COLO829 (cell line): ENCODE measurements at places on chromosomes 11 and 22.

- DNase-seq = no peak
Measured at GRCh38 chr11:28528217-28528616, 420.0 kb downstream of the METTL15 start.

GRCh38 chr11:73117071-73117470 lies 25.0 kb downstream of the FCHSD2 start:
- no peak for DNase-seq

DNA sequence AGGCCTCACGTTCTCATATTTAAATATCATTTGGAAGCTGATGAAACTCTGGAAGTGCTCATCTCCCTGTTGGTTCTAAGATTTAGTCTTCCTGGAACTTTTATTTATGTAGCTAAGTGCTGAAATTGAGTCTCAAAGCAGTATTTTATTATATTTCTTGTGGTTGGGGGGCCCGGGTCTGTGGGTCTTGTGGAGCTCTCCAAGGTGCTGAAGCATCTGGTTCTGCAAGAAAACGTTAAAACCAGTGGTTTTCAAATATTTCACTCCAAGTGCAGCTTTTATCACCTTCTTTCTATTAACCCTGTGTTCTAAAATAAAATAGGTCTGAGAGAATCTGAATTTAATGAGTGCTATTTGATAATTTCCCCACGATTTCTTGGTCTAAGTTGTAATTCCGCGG lies 1404.8 kb downstream of the TBC1D22A start:
- DNase-seq = no peak

GRCh38 chr11:65968600-65969482 lies 7.3 kb downstream of the SART1 start:
- no peak for DNase-seq

DNA sequence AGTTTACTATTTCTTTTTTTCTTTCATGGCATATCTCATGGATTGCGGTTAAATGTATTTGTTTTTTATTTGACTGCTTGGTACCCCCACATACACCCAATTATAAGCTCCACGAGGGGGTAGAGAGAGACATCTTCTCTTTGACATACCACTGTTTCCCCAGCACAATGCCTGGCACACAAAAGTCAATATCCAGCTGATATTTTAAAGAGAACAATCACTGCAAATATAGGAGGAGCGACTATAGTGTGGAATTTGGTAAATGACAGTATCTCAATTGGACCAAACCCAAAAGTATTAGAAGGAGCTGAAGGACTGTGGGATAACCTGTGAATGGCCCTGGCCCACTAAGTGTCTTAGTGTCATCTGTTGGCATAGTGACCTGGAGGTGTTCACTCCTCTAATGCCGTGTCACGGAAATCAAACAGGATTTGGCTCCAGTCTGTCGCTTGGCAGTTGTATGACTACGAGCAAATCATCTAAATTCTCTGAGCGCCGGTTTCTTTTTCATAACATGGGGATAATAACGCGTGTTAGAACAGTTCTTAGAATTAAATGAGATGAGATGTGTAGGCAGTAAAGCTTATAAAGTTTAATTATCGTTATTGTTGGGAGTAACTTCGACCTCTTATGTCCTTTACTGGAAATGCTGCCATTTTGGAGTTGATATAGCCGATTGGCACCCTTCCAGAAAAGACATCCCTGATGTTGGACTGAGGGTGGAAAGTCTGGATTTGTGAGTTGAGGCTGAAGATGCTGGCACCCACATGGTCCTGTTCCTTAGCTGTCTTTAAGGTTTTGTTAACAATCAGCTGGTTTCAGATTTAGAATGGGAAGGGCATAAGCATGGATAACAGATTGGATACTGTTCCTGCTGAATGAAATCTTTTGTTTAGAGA lies 144.5 kb downstream of the DBX1 start:
- DNase-seq = no peak

DNA sequence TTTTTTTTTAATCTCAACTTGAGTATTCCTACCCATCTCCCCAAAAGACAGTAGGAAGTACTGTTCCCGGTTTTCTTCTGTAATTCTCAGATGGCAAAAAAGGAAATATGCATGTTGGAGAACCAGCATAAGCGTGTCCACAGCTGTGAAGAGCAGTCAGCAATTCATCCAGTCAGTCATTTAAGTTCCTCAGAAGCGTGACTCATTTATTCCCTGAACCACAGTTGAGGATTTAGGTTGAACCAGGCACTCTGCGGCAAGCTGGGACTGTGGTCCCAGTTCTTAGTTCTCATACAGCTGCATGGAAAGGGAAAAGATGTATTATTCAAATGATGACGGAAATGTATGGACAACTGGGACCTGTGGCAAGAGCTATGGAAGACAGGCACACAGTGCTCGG lies 61.0 kb upstream of the MYO18B start:
- DNase-seq = no peak

DNA sequence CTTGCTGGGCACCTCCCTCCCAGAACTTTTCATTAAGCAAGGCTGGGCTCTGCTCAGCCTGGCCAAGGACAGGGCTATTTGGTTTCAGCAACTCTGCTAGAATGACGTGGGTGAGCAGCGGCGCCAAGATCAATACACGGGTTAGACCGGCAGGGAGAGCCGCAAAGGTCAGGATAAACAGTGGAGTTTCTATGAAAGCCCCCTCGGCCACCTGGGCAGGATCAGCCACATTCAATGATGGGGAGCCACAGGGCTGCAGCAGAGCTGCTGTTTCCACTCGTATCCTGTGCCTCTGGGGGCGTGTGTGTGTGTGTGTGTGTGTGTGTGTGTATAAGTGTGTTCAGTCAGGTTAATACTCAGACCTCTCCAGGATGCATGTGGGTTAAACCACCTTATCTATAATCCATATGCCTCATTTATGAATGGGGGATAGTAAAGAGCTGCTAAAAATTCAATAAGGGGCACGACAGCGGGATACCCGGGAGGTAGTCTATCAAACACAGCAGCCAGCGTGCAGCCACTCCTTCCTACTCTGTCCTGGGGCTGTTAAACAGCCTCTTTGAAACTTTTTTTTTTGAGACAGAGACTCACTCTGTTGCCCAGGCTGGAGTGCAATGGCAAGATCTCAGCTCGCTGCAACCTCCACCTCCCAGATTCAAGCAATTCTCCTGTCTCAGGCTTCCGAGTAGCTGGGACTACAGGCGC lies 34.8 kb downstream of the MYH9 start:
- no peak for DNase-seq

GRCh38 chr22:27133681-27134314 lies 476.4 kb downstream of the MIAT start:
- no peak for DNase-seq

DNA sequence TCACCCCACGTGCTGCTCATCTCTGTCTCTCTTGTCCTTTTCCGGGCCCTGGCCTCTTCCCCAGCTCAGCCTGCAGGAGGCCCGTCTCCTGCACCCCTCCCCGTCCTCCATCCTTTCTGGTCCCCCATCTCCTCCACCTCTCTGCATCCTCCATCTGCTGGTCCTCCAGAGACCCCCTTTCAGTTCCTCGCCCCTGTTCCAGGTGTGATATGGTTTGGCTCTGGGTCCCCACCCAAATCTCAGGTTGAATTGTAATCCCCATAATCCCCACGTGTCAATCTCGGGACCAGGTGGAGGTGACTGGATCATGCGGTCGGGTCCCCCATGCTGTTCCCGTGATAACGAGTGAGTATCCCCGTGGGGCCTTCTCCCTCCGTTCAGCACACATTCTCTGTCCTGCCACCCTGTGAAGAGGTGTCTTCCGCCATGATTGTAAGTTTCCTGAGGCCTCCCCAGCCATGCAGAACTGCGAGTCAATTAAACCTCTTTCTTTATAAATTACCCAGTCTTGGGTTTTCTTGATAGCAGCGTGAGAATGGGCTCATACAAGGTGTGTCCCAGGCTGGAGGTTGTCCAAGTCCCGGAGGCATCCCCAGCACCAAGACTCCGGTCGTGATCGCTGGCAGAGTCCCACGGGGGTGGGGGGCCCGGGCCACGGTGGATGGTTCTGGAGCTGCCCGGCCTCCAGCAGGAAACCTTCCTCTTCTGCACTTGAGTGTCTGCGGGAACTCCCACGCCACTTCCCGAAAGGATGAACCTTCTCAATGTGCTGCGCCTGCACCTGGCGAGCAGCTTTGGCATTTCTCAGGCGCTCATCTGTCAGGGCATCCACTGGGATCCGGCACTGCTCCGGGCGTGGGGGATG lies 29.0 kb upstream of the TOLLIP start:
- DNase-seq = no peak
